Caki2 (cell line): ENCODE measurements at places on chromosomes 13 and 19. TPM values are rescaled to one million over a fixed set of nuclear protein-coding genes. Genes with fewer than 3 reads are reported as not detected.

GRCh38 chr19:56146904-56147303 is 5.8 kb downstream of the ZNF444 start:
- DNase-seq = no peak

DNA sequence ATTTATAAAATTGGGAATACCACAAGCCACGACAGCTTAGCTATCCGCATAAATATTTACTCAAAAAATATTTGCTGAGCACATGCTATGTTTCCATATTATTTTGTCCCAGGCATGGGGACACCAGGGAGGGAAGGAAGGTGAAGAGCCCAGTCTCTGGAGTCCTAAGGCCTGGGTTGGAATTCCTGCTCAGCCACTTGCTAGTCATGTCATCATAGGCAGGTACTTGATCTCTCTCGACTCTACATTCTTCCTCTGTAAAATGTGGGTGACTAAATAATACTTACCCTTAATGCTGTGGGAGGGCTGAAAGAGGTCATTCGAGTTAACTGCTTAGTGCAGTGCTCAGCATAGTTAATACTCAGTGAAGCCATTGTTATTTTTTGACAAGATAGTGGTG is 4.3 kb upstream of the RNASEH2B start:
- no peak for DNase-seq

- DNase-seq = peak; percentile 21
Measured at GRCh38 chr13:80363890-80364503, 23.1 kb upstream of the SPRY2 start.

C5AR2 gene
- total RNA-seq = not detected in 2 replicates

RAB8A gene
- 72.2 and 122 TPM in 2 replicates for total RNA-seq

DNA sequence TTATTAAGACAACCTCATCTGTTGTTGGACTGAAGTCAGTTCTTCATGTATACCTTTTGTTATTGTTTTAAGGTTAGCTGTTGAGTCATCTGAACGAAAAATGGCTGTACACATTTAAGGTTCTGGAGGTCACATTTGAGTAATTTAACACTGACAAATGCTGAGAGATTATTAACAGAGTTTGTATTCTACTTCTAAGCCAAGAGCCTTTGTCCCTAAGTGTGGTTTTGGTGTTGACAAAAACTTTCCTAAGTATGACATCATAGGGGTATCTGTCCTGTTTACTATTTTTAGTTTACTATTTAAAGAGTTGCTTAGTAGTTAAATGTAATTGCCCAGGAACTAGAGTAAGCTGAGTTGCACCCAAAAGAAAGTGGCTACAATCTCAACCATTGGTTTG is 71.9 kb downstream of the CDK8 start:
- DNase-seq = peak; percentile 49

GRCh38 chr13:55937180-55937579 is 1203.5 kb upstream of the PRR20A start:
- no peak for DNase-seq

LRG1 gene
- total RNA-seq = not detected in 2 replicates

SRRM5 gene
- not detected in 2 replicates for total RNA-seq

GRCh38 chr13:104954210-104954609 is 1581.3 kb downstream of the EFNB2 start:
- DNase-seq = no peak

- no peak for DNase-seq
Measured at GRCh38 chr19:17829855-17830566, 8.7 kb upstream of the INSL3 start.

- peak; percentile 99 for DNase-seq
Measured at GRCh38 chr19:48501494-48502349, 9.9 kb downstream of the LMTK3 start.

ZNF527 gene
- 2.1 and 7.6 TPM in 2 replicates for total RNA-seq

FUT1 gene
- 2.9 and 3.1 TPM in 2 replicates for total RNA-seq

- no peak for DNase-seq
Measured at GRCh38 chr13:86108334-86108733, 309.1 kb upstream of the SLITRK6 start.

MYBPC2 gene
- not detected in 2 replicates for total RNA-seq

GRCh38 chr13:27403203-27403678 is 21.2 kb upstream of the GTF3A start:
- no peak for DNase-seq

- no peak for DNase-seq
Measured at GRCh38 chr13:38624822-38625221, 62.1 kb upstream of the FREM2 start.

DNA sequence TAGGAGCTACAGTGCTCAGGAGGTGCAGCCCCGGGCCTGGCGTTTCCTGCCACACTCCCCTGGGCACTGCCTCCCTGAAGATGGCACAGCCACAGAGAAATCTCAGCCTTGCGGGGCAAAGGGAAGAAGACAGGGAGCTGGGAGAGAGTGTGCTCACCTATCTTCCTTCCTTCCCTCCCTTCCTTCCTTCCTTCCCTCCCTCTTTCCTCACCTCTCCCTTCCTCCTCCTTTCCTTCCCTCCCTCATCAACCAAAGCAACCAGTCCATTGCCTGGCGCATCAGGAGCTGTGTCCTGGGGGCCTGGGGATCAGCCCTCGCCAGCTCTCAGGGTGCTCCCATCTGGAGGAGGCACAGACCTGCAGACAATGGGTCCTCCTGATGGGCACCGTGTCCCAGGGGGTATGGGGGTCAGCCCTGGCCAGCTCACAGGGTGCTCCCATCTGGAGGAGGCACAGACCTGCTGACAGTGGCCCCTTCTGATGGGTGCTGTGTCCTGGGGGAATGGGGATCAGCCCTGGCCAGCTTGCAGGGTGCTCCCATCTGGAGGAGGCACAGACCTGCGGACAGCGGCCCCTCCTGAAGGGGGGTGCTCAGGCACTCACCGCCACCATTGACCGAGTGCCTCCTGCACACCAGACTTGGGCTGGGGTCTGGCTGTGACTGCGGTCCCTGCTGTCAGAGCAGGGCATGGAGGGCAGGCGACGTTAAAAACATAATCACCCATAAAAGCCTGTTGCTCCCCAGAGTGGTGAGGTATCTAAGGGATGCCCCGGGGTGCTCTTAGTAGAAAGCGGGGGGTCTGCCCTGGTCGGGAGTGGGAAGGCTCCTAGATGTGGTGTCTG is 120.2 kb downstream of the URI1 start:
- no peak for DNase-seq

GRCh38 chr13:32310134-32310706 is 4.9 kb downstream of the ZAR1L start:
- DNase-seq = peak; percentile 25

GRCh38 chr19:1609103-1609396 is 3.8 kb upstream of the UQCR11 start:
- no peak for DNase-seq

PLK5 gene
- not detected in 2 replicates for total RNA-seq

- DNase-seq = no peak
Measured at GRCh38 chr13:102830646-102831045, 15.2 kb upstream of the ERCC5 start.

OLFM2 gene
- 1.4 and 13.5 TPM in 2 replicates for total RNA-seq

OLFM4 gene
- not detected in 2 replicates for total RNA-seq

DNA sequence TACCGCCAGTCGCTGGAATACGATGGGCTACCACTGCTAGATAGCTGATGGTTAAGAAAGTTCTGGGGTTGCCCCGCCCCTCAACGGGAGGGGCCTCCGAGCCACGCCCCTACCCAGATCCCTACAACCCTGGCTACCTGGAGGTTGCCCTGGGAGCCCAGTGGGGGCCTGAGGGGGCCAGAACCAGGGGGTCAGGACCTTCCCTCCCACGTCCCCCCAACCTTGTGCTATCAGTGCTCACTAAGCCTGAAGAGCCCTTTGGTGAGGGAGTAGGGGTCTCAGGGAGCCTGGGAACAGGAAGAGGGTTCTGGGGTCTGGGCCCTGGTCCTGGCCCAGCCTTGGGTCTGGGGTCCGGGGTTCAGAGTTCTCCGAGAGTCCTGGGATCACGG is 8.9 kb downstream of the OCEL1 start:
- no peak for DNase-seq

NLRP4 gene
- total RNA-seq = not detected in 2 replicates

DNA sequence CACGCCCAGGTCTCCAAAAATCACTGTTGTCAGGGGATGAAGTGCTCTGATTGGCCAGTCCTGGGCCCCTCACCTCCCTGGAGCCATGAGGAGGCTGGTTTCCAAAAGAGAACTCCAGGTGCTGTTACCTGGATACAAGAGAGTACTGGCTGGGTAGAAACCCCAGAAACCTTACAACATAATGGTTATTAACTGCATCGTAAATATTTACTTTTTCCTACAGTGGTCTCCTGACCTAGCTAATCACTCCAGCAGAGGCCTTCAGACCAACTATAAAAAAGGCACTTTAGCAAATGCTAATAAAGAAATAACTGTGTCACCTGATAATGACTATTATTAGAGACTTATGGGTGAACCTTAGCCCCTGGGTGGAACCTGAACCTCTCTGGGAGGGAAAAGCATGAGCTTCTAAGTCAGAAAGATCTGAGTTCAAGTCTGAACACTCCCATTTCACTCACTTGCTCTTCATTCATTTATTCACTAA is 1.5 kb upstream of the IGSF23 start:
- no peak for DNase-seq

DNA sequence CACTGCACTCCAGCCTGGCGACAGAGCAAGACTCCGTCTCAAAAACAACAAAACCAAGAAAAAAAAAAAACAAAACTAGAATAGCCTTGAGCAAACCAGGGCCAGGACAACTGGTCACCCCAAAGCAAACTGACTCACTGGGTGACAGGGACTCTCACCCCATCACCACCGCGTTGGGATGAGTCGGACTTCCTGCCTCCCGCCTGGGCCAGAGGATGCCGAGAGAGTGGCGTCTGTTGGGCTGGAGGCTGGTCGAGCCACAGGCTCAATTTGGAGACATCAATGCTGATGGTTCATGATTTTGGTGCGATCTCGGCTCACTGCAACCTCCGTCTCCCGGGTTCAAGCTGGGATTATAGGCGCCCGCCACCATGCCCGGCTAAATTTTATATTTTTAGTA is 11.6 kb downstream of the TMPRSS9 start:
- no peak for DNase-seq

ARMC6 gene
- 84.8 and 99.9 TPM in 2 replicates for total RNA-seq

- DNase-seq = no peak
Measured at GRCh38 chr13:84940798-84941197, 858.4 kb downstream of the SLITRK6 start.

SHD gene
- not detected in 2 replicates for total RNA-seq

- no peak for DNase-seq
Measured at GRCh38 chr19:36420961-36421748, 2.7 kb upstream of the ZFP82 start.

CYSLTR2 gene
- not detected in 2 replicates for total RNA-seq

FLT1 gene
- total RNA-seq = not detected in 2 replicates

DNA sequence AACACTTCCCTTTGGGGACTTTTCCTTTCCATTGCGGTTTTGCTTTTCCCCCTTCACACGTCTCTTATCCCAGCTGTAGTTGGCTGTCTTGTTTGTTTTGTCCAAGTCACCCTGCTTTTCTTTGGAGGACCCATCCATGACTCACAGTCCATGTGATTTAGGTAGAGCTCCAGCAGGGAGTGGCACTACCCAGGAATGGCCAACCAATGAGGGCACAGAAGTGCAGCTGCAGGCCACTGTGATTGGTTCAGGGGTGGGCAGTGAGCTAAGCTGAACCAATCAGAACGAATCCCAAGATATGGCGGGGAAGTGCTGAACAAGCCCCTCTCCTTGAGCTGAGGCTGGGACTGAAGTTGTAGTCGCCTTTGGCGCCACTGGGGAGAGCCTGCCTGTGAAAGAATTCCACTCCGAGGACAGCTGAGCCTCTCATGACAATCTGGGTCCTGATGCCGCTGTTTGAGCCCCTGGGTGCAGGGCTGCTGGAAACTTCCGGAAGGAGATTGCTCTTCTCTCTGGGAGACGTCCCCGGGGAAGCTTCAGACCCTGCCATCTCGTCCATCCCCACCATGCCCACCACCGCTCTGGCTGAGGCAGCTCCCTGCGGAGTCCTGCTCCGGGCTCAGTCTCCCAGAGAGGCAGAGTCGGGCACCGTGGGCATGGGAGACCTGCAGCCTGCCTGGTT is 62.9 kb upstream of the URI1 start:
- DNase-seq = peak; percentile 98

KCTD15 gene
- total RNA-seq = 88.9 and 193 TPM in 2 replicates

GSX1 gene
- not detected in 2 replicates for total RNA-seq

GRCh38 chr13:31195616-31196015 is 4.2 kb upstream of the B3GLCT start:
- DNase-seq = no peak

DNA sequence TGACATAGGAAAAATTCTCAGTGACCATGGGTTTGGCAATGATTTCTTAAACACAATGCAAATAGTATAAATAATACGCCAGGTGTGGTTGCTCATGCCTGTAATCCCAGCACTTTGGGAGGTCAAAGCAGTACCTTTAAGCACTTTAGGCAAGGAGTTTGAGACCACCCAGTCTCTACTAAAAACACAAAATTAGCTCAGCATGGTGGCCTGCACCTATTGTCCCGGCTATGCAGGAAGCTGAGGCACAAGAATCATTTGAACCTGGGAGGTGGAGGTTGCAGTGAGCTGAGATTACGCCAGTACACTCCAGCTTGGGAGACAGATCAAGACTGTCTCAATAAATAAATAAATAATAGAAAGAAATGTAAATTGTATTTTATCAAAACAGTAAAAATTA is 356.5 kb upstream of the SLITRK6 start:
- DNase-seq = no peak

DNA sequence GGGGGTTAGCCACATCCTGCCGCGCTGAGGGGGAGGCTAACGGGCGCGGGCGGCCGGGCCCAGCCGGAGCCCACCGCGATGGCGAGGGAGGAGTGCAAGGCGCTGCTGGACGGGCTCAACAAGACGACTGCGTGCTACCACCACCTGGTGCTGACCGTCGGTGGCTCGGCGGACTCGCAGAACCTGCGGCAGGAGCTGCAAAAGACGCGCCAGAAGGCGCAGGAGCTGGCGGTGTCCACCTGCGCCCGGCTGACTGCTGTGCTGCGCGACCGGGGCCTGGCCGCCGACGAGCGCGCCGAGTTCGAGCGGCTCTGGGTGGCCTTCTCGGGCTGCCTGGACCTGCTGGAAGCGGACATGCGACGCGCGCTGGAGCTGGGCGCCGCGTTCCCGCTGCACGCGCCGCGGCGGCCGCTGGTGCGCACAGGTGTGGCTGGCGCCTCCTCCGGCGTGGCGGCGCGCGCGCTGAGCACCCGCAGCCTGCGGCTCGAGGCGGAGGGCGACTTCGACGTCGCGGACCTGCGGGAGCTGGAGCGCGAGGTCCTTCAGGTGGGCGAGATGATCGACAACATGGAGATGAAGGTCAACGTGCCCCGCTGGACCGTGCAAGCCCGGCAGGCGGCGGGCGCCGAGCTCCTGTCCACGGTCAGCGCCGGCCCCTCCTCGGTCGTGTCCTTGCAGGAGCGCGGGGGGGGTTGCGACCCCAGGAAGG is 692 bp downstream of the RGS9BP start:
- DNase-seq = no peak

DNA sequence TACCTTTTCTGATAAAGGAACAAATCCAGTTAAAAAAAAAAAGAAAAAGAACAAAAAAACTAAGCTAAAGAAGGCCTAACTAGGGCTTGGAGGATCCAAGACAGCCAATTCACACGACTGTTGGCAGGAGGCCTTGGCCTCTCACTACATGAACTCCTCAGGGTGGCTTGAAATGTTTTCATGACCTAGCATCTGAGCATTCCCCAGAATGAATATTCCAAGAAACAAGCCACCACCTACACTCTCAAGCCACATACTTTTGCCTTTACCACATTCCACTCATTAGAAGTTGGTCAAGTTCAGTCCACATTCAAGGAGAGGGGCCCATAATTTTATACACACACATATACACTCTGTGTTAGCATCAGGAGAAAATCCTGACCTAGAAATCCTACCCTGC is 97.6 kb upstream of the SIAH3 start:
- no peak for DNase-seq
